ENCODE measurements at places on chromosomes 2 and 18. TPM values are rescaled to one million over a fixed set of nuclear protein-coding genes. Genes with fewer than 3 reads are reported as not detected.

The CFC1 gene
- not detected for total RNA-seq

The CCDC85A gene
- 16.2 TPM for total RNA-seq

DNA sequence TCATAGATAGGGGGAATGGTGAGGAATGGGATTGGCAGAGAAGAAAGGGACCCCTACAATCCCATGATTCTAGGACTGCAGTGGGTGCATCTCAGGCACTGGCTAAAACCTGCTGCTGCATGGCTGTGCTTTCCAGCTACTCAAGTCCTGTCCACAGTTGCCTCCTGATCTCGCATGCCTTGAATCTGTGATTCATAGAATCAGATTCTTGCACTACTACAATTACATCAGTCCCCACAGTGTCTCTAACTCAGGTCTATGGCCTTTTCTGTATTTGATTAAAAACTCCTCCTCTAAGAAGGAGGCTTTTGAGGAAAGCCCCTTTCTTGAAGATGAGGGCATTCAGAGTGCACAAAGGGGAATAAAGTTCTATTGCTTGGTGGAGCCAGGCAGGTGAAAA, 117.4 kb downstream of the LRATD1 start:
- DNase-seq = no peak

DNA sequence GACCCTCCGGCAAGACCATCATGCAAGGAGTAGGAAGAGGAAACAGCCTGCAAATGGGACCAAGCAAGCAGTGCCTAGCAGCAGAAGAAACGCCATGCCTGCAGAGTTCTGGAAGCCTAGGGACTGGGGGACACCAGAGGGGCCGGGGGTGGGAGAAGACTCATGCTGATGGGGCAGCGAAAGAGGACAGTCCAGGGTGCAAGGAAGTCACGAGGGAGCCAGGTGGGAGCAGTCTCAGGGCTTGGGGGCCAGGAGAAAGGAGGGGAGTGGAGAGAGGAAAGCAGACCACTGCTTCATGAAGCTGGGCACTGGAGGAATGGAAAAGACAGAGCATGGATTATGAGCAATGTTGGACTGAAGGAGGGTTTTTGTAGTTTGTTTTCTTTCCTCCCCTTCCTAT, 119.4 kb upstream of the CAPN13 start:
- no peak for DNase-seq

GRCh38 chr2:45647986-45648520, 3.4 kb upstream of the PRKCE start:
- no peak for DNase-seq

DNA sequence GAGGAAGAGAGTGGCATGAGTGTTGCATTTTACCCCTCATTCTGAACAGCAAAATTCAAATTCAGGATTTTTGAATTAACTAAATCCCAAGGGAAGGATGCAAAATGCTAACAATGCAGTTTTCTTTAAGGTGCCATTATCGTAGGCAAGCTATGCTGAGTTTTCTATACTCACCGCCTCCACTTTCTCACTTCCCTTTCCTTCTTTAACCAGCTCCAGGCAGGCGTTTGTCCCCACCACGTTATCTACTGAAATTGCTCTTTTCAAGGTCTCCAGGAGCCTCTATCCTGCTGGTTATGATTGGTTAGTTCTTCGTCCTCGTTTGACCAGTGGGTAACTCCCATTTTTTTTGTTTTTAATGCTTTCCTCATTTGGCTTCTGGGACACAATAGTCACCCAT, 1.8 kb upstream of the CPO start:
- DNase-seq = no peak

GRCh38 chr2:131121464-131121863, 16.3 kb downstream of the PLEKHB2 start:
- DNase-seq = no peak

Data from pulmonary artery endothelial cell (primary cell).